ENCODE measurements at places on chromosomes 7 and 10.

- DNase-seq = no peak
Observed at GRCh38 chr7:54838175-54838910, 79.3 kb upstream of the SEC61G start.

DNA sequence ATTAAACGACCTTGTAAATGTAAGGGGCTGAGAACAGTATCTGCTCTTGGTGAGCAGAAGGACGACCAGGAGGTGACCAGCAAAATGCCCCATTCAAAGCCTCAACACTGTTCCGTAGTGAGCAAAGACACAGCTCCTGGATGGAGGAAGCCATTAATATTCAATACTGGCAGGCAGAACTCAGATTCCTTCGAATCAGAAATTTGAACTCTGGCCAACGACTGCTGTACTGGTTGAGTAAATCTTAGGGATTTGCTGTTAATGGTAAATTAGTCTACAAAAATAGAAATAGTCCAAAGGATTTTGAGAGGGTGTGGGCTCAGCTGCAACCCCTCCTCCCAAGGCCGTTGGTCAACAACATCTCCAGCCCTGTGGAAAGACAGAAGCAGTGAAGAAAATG lies 130.5 kb upstream of the PFKP start:
- no peak for DNase-seq

GRCh38 chr7:155846936-155847335 lies 34.7 kb upstream of the SHH start:
- no peak for DNase-seq

DNA sequence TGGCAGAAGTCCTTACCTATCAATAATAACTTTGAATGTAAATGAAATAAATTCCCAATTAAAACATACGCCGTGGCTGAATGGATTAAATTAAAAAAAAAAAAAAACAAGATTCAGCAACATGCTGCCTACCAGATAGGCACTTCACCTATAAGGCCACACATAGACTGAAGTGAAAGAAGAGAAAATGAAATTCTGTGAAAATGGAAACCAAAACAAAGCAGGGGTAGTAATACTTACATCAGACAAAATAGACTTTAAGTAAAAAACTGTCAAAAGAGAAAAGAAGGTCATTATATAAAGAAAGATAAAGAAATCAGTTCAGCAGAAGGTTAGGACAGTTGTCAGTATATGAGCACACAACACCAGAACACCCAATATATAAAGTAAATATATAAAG lies 55.3 kb downstream of the TCAF1 start:
- no peak for DNase-seq

DNA sequence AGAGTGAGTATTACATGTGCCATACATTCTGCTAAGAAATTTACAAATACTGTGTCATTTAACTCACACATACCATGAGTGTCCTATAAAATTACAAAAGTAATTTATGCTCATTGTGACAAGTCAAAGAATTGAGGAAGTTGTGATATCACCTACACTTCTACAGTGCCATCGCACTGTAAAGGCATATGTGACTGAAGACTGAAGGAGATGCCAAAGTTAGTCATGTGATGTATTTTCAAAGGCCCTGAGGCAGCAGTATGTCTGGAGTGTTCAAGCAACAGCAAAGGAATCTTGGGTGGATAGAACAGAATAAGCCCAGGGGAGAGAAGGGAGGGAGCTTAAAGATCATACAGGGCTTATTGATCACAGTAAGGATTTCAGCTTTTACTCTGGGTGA lies 176.8 kb downstream of the WNT2 start:
- DNase-seq = no peak

- no peak for DNase-seq
Observed at GRCh38 chr7:151447312-151447711, 7.4 kb upstream of the CRYGN start.

GRCh38 chr7:1419688-1420087 lies 39.6 kb downstream of the MICALL2 start:
- no peak for DNase-seq

DNA sequence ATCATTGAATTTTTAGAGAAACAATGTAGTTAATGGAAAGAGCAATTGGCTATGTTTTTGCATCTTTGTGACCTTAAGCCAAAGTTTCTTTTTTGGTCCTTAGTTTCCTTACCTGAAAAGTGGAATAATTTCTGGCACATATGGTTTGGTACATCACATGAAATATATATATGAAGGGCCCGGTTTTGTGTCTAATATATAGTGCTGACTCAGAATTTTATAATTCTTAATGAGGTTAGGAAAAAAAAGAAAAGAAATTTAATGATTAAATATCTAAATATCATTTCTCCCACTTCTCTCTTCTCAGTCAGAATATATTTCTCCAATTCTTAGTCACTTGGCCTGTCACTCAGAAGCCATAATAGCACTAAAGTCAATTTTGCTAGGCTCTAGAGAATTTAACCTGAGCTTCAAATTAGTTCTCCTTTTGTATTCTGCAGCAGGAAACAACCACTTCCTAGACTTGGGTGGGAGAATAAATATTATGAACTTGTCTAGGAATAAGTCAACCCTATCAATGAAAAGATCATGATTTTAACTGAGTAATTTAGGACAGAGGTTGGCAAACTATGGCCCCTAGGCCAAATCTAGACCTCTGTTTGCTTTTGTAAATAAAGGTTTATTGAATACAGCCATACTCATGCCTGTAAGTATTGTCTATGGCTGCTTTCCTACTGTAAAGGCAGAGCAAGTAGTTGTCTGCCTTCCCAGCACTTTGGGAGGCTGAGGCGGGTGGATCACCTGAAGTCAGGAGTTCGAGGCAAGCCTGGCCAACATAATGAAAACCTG lies 34.6 kb downstream of the PPP1R9A start:
- DNase-seq = no peak

DNA sequence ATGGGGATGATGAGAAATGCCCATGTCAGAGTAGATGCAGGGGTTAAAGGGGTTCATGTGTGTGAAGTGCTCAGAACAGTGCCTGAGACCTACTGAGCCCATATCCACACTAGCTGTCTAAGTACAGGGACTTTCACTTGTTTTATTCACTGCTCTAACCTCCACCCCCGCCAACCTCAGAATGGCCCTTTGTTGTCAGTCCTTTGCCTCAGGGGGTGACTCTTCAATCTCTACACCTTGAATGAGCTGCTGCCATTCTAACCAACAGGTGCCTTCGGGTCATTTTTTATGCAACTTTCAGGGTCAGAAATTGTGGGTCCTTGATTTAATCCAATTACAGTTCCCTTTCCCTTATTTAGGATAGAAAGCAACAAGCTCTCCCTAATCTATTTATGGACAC lies 26.2 kb downstream of the VSTM4 start:
- DNase-seq = no peak

DNA sequence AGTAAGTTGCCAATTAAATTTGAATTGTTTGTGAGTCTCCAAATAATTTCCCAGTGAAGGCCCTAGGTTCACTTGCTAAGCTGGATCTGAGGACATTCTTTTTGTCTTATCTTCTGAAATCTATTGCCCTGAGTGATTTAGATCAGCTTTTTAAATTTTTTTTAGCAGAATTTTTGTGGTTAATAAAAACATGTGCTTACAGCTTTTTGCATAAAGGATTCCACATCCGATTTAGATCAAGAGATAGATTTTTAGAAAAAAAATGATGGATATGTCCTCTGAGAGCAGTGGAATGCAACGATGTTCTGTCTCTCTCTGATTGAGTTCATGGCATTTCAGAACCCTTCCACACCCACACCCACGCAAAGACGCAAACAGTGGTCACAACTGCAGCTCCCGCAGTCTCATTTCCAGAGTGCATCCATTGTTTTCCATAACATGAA lies 358.8 kb downstream of the SUGCT start:
- DNase-seq = no peak

DNA sequence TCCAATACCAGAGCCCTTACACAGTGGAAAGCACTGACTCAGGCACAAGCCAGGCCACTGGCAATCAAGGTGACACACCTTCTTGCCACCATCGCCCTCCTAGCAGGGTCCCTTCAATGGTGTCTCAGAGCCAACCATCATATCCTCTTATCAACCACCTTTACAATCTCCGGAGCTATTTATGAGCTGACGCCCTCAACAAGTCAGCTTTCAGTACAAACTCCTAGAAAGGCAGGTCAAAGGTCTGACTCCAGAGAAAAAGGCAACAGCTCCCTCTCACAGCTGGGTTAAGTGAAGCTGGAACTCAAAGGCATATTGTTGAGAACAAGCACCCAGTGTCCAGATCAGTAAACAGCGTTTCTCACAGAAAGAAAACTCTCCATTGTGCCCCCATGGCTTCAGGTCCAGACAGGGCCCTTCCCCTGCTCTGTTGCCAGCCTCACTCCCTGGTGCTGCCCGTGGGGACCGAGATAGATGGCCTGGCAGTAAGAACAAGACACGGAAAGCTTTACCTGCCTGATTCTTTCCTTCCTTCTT lies 2.4 kb downstream of the ZNF3 start:
- no peak for DNase-seq

All from stimulated activated CD8-positive, alpha-beta memory T cell treated with anti-CD3 and anti-CD28 coated beads, Interleukin-15, amount 100 ng/mL, for 4 hours (primary cell).